ENCODE measurements at places on chromosomes 3 and 15.

GRCh38 chr15:64774629-64775493, 528 bp downstream of the RBPMS2 start:
- DNase-seq = peak; percentile 43

GRCh38 chr3:28907616-28908015, 373.3 kb upstream of the RBMS3 start:
- DNase-seq = peak; percentile 15

- DNase-seq = no peak
These were observed 3.0 kb downstream of the TRPM1 start for GRCh38 chr15:31098491-31098917.

- peak; percentile 10 for DNase-seq
These were observed 812.9 kb upstream of the CFAP20DC start for GRCh38 chr3:59862686-59863085.

DNA sequence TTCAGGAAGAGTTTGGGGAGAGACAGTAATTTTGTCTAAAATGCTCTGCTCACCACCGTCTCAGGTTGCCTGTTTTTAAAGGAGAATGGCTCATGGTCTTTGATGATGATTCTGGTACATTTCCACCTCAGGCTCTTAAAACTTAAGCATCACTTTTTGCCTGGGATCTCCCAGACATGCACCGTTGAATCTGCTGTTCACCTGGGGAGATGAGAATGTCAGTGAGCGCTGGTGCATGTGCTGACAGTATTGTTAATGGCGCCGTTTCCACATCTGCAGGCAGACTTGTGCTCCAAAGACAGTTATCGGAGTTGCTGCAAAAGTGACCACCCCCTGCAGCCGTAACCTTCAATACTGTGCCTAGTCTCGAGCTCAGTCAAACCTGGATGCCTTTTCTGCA, 219.0 kb upstream of the TPM1 start:
- DNase-seq = no peak

GRCh38 chr3:62414786-62415185, 41.4 kb upstream of the FEZF2 start:
- DNase-seq = no peak

- DNase-seq = peak; percentile 42
These were observed 12.6 kb upstream of the STARD5 start for GRCh38 chr15:81336568-81336967.

DNA sequence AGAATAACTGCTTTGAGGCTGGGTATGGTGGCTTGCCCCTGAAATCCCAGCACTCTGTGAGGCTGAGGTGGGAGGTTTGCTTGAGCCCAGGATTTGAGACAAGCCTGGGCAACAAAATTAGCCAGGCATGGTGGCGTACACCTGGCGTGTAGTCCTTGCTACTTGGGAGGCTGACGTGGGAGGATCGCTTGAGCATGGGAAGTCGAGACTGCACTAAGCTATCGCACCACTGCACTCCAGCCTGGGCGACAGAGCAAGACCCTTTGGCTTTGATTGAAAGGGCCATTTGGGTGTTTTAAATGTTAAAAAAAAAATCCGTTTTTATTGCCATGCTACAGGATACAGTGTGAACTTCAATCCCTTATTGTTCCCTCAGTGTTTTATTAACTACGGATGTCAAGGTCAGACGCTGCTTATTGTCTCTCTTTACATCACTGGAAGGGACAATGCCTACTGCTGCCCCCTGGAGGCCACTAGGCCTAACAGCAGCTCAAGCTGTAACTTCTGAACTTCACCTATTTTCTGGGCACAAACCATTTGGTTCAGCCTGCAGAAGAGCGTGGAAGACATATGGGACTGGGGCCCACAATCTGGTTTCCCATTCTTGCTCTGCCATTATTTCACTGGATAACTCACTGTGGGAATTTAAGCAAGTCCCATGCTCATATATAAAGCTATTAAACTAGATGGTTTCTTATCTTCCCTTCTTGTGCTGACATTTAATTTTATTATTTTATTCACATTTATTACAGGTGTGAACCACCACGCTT, 15.3 kb upstream of the IREB2 start:
- peak; percentile 64 for DNase-seq

DNA sequence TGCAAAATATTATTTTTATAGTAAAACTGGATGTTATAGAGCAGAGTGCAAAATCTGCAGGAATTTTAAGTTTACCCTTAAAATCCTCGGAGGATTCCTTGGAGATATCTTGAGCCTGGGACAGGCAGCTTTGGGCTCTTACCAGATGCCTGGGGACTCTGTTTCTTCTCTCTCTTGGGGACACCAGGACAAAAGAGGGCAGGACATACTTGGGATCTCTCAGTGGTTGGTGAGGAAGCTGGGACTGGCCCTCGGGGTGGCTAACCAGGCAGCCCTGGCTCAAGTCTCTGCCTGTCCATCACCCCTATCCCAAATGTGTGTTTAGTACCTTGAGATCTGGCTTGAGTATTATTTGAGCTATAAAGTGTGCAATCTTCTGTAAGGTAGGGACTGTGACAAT, 38.6 kb downstream of the TKT start:
- DNase-seq = no peak

DNA sequence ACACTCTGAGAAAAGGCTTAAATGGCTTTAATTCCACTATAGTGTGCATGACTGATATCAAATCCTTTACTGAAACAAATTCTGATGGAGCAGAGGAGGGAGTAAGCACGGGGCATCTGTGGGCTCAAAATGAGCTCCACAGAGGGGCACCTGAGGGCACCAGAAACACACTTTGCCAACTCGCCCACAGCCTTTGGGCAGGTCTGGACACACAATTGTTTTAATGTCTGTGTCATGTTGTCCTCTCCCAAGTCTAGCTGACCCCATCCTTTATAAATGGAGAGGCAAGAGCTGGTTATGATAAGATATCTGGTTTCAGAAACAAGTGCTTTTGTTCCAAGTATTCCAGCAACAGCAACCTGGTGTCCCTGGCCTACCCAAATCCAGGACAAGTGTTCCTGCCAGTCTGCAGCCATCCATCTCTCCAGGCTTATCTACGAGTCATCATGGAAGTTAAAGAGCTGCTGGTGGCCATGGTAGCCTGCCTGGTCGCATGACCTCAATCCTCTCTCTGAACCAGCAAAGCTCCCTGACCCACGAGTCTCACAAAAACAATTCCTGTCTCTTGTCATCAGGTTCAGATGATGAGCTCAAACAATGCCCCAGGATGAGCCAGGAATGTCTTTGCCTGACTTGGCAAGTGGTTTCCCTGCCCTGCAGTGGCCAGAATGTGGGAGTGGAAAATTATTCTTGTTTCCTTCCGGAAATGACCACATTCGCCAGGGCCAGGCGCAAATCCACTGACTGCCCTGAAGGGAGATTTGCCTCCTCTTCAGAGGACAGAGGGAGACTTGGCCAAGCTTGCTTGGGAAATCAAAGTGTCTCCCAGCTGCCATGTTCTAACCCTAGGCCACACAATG, 64.4 kb upstream of the TPM1 start:
- DNase-seq = peak; percentile 93

- peak; percentile 93 for DNase-seq
These were observed 154.3 kb upstream of the BHLHE40 start for GRCh38 chr3:4824926-4825325.

GRCh38 chr3:184308744-184309143, 5.7 kb upstream of the EIF4G1 start:
- DNase-seq = no peak

- peak; percentile 20 for DNase-seq
These were observed 292.0 kb downstream of the ZIC1 start for GRCh38 chr3:147701195-147701594.

DNA sequence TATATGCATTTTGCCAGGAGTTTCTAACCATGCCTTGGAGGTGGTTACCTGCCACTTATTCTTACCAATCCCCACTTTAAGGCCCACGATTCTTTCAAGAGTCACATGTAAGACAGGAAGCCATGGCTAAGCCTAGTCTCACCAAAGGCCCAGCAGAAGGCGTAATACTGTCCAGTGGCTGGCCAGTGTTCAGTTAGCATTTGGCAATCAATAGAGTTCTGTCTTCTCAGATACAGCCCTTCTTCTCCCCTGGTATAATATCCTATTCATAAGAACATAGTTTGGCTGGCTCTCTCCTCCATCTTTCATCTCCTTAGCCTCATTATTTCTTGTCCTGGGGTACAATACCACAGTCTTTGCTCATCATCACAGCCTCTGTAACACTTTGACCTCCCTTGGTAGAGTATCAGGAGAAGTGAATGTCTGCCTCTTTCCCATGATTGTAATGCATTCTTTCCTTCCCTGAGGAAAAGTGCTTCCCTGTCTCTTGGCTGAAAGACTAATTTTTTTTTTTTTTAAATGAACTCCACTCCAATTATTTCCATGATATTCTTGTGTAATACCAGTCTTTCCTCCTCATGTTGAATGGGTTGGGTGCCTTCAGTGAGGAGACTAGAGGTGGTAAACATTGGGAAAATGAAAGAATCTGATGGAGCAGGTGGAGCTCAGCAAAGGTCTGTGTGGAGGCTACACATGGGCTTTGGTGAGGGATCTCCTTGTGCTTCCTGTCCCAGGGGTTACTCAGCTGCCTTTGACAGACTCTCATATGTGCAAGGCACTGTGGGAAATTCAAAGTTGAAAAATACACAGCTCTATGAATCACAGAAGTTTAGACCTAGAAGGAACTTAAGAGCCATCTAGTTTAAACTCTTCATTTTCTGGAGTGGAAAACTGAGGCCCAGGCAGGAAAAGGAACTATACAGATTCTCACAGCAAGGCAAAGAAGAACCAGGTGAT, 218.2 kb downstream of the P3H2 start:
- peak; percentile 5 for DNase-seq

GRCh38 chr15:69664572-69665571, 212.3 kb downstream of the RPLP1 start:
- DNase-seq = no peak

- DNase-seq = peak; percentile 63
These were observed 25.3 kb downstream of the EXOG start for GRCh38 chr3:38521391-38521987.

GRCh38 chr3:160139291-160139690, 85.9 kb upstream of the C3orf80 start:
- DNase-seq = no peak

- no peak for DNase-seq
These were observed 106.3 kb downstream of the PROS1 start for GRCh38 chr3:93867425-93867824.

DNA sequence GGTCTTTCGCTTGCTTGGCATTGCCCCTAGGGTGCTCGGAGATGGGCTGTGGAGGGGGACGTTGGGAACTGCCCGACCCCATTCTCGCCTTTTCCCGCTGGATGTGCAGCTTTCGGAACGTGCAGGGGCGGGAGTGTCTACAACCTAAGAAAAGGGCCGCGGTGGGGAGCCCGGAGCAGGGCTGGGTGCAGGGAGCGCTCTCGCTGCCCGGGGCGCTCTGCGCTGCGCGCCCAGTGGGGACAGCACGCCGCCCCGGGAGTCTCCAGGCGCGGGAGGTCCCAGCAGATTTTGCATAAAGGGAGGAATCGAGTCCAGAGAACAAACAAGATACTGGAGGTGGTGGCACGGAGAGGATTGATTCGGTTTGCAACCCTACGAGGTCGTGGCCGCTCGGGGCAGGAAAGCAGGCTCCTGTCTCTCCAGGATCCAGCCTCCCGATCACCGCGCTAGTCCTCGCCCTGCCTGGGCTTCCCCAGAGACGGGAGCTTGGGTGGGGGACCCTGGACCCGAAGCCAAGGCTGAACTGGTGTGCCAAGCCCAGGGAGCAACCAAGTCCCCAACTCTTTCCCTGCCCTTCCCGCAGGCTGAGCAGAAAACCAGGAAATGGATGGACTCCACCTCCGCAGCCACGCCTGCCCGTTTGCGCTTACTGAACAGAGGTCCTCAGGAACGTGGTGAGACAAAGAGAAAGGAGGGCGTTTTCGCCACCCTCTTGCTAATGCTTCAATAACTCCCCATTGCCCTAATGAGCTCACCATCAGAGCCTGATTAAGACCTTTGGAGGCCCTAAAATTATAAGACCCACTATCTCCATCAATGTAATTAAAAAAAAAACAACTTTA, 59.7 kb downstream of the NOX5 start:
- peak; percentile 67 for DNase-seq

DNA sequence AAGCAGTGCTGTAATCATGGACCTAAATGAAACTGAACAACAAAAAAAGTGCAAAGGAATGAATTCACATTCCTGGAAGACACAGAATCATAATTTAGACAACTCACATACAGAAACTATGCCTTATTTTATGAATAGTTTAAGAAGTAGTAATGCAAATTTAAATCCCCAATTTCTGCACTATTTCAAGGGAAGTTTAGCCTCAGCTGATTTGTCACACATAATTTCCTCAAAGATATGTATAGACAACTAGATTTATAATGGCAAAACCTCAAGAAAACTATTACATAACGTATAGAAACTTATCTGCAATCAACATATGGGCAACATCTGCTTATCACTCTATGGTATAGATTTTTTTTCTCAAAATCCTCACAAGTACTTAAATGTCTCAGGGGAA, 7.8 kb upstream of the PTX3 start:
- DNase-seq = no peak

- no peak for DNase-seq
These were observed 84.7 kb upstream of the PPIB start for GRCh38 chr15:64247535-64247905.

DNA sequence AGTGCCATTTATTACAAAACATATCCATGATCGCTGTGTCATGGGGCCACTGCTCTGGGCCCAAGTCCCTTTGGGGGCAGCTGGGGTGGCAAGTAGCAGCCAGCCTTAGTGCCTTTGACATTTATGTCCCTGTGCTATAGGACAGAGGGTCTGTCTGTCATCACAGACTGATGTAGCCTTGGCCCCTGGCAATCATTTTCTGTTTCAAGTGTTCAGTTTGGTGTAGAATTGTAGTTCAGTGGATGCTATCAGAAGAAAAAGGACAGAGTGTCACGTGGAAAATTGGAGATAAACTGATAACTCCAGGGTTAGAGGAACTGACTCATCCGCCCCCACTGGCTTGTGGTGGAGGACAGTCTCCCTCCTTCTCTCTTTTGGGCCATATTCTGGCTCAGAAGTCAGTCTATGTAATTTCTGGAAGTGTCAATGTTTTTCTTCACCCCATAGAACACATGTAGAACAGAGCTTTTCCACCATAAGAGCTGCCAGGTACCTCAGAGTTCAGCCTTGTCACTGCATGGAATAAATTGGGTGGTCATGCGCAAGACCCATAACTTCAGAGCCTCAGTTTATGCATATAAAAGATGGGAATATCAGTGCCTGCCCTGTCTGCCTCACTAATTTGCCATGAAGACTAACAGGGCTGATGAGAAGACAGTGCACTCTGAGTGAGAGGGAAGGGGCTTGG, 4.5 kb upstream of the MRPS22 start:
- peak; percentile 40 for DNase-seq

DNA sequence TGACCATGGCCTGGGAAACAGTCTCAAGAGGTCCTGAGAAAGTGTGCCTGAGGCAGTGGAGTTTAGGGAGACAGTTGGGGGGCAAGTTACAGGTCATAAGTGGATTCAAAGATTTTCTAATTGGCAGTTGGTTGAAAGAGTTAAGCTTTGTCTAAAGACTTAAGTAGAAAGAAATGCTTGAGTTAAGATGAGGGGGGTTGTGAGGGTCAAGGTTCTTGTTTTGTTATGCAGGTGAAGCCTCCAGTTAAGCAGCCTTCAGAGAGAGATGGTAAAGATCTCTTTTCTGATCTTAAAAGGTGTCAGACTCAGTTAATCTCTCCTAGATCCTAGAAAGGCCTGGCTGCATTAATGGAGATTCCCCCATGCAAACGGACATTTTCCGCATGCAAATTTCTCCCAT, 356.3 kb upstream of the C2CD4B start:
- DNase-seq = no peak

Measured in GM23248 (cell line).